ENCODE measurements at places on chromosomes 3 and 15. TPM values are rescaled to one million over a fixed set of nuclear protein-coding genes. Genes with fewer than 3 reads are reported as not detected.
A peak's percentile ranks its signal among the peaks of the same experiment; 100 is the strongest.

GRCh38 chr3:11499144-11499543, 144.6 kb downstream of the VGLL4 start:
- DNase-seq = peak; percentile 98

GRCh38 chr15:100279446-100279845, 62.3 kb downstream of the ADAMTS17 start:
- no peak for DNase-seq

GRCh38 chr15:49720261-49720660, 99.4 kb downstream of the DTWD1 start:
- no peak for DNase-seq

GRCh38 chr3:168823466-168823865, 727.7 kb upstream of the GOLIM4 start:
- no peak for DNase-seq

The VIPR1 gene
- total RNA-seq = 215 TPM

DNA sequence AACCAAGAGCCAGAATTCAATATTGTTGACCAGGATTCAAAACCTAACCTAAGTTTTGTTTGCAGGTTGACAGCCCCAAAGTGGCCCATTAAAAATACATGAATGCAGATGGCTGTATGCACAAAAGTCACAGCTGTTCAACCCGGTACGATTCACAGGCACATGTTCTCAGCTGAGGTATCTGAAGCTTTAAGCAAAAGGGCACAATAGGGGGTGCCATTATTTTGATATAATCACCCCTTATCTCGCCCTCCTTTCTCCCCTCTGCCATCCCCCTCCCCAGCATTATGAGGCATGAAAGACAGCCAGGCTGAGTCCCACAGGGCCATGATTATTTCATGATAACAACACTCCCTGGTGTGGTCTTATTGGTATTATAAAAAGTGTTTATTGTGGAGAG, 264.9 kb downstream of the EBLN2 start:
- no peak for DNase-seq

DNA sequence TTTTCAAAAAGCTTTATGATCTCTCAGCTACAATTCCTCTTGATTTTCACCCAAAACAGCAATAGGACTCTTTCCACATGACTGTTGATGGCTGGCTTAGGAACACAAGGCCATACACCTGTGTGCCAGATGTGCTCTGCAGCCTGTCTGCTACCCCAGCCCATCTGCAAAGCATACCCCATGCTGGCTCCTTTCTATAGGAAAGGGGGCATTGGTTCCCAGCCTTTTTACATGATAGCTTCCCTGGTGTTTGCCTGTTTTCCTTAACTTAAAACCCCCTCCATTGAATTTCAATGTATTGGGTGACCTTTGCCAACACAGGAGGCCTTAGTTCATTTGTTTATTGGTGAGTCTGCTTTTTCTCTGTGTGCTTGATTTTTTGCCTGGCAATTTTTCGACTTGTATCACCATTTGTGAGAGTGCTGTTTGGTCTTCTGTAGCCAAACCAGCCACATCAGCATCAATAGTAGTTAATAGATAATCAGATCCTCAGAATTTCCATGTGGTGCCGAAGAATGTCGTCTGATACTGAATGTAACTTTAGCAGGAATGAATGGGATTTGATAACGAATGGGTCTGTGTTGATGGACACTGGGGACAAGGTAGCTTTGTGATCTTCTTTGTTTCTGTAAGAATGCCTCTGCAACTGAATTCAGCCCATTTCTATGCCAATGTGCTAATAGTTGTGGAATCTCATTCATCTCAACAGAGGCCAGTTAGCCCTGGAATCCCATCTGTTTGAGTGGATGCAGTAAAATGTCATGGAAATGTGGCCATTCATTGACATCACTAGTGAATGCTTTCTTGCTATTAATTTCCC, 272.2 kb upstream of the RARB start:
- peak; percentile 50 for DNase-seq

The AMT gene
- total RNA-seq = 1.5 TPM

- DNase-seq = no peak
Measured at GRCh38 chr3:32872487-32873382, 54.9 kb downstream of the TRIM71 start.

- DNase-seq = peak; percentile 95
Measured at GRCh38 chr3:185656321-185656840, 70.3 kb downstream of the SENP2 start.

GRCh38 chr15:73028031-73028430, 24.2 kb upstream of the NEO1 start:
- DNase-seq = no peak

- no peak for DNase-seq
Measured at GRCh38 chr3:187361835-187362234, 6.3 kb upstream of the RTP4 start.

The BBX gene
- 54.9 TPM for total RNA-seq

- DNase-seq = no peak
Measured at GRCh38 chr15:100905850-100906249, 13.3 kb upstream of the LRRK1 start.

The SERPINI1 gene
- total RNA-seq = 1.9 TPM

The CIB2 gene
- total RNA-seq = 6.2 TPM

- DNase-seq = peak; percentile 58
Measured at GRCh38 chr3:188319569-188319968, 165.6 kb downstream of the LPP start.
